ENCODE measurements at places on chromosomes 1 and 21.

DNA sequence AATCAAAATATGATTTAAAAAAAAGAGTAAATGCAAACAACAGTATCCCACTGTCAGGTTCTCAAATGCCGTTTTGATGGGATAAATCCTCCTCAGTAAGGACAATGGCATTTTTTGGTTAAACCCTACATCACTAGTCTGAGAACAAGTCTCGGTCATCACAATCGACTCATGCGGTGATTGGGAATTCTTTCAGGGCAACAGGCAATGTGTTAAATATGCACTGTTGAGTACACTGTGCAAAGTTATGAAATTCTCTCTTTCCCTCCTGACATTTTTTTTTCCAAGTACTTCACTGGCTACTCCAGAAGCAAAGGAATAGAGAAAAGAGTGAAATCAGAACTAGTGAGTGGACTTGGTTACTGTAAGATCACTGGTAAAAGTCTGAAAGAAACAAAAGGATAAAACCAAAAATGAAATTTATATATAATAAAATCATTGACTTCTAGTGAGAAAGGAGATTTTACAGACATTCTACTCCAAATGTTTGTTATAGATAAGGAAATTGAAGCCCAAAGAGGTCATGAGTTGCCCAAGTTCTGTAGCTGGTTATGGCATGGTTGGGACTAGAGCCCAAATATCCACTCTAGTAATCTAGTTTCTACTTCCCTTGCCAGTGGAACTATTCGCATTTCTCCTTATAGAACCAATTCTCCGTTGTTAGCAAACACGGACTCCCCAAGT is 111.3 kb downstream of the TGFBR3 start:
- DNase-seq, result no peak

DNA sequence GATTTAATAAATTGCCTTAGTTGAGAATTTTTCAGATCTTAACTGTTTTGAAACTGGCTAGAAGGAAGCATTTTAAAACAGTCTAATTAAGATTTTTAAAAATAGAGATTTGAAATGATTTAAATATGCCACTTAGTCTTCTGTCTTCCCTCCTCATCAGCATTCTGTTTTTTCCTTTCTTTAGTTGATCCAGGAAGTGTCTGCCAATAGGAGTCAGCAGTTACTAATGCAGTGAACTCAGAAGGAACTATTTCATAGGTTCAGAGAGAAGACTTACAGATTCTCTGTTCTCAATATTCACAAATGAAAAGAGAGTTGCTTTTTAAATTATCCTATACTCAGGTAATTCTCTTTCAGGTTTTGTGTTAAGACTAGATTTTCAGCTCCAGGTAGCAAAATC is 84.5 kb downstream of the RPS6KC1 start:
- no peak for DNase-seq

- no peak for DNase-seq
Observed at GRCh38 chr1:152225678-152226077, 1.7 kb upstream of the HRNR start.

- DNase-seq, result no peak
Observed at GRCh38 chr1:14519976-14520375, 78.5 kb upstream of the KAZN start.

All from MV-4-11 (cell line).